ENCODE measurements at places on chromosomes 3 and 15.

- DNase-seq = peak; percentile 28
These were observed 13.6 kb downstream of the TMOD3 start for GRCh38 chr15:51842852-51843737.

DNA sequence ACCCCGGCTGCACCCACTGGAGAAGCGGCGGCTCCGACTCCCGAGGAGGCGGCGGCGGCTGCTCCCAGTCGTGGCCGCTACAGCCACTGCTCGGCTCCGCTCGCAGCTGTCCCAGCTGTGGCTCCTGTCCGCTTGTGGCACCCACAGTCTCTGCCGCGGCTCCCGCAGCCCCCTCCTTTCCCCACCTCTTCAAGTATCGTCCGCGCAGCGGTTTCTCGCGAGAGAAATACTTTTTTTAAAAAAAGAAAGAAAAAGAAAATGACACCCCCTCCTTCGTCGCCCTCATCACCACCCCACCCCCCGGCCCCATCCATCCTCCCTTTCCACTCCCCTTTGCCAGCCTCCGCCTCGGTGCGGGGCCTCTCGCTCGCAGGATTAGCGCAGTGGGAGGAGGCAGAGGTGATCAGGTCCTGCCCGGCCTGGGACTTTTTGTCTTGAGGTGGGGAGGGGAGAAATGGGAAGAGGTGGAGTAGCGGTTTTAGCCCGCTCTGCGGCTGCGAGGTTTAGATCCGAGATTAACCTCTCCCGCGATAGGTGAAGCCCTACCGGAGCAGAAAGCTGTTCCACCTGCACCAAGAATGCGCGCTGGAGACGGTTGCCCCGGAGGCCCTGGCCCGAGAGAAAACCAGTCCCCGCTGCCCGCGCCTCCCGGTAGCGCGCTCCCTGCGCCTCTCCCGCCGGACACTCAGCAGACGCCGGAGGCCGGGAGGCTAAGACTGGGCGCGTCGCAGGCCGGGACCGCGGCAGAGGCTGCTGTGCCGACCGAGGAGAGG lies at the start of gene FBN1:
FBN1 (minus strand) TSS at position 152 of the 773 bp plus-strand sequence. CDS start 940 bp downstream, outside the sequence.
- DNase-seq = peak; percentile 94

DNA sequence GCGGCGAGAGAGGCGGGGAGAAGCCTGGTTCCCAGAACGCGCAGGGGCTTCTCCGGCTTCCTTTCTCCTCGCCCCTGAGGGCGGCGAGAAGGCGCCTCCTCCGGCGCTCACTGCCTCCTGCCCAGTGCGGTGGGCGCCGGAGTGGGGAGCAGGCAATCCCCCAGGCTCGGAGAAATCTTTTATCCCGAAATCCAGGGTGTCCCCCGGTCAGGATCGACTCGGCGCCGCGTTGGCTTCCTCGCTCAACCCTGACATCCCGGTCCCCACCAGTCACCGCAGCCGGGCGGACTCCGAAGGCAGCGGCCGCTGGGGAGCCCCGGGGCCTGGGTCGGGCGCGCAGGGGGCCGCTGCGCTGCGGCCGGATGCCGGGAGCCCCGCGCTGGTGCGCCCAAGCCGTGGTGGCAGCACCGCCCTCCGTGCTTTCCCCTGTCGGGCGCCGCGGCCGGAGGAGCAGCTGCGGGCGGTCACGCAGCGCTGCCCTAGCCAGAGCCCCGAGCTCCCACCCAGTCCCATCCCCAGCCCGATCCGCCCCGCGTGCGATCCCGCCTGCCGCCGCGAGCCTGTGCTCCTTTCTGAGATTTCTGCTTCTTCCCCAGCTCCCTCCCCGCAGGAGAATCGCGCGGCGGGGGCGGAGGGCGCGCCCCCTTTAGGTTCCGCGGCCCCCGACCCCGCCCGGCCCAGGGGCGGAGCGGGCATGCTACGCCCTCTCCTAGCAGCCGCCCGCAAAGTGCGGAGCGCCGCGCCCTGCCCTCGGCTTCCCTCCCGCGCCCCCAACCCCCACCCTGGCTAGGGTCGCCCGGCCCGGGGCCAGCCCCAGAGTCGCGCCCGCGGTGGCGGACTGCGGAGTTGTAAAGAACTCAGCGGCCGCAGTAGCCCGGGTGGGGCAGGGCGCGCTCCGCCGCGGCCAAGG lies 683 bp upstream of the CACNA2D3 start:
- no peak for DNase-seq

DNA sequence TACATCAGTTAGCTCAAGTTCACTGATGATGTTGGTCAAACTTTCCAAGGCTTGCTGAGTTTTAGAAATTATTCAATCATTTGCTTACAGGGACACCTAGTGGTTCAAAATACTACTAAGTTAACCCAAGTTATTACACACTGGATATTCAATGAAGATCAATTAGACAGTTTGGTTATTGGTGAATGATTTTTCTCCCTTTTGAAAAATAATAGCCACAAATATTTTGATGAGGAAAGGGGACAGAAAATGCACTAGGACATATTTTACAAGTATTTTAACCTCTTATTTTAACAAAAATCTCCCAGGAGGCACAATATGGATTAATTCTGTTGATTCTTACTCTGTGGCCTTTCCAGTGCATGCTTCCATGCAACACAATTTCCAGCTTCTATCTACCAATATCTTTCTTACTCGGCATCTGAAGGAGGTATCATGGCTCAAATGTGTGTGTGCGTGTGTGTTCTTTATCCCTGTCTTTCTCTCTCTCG lies 20.1 kb upstream of the GOLGA6L2 start:
- DNase-seq = peak; percentile 41

DNA sequence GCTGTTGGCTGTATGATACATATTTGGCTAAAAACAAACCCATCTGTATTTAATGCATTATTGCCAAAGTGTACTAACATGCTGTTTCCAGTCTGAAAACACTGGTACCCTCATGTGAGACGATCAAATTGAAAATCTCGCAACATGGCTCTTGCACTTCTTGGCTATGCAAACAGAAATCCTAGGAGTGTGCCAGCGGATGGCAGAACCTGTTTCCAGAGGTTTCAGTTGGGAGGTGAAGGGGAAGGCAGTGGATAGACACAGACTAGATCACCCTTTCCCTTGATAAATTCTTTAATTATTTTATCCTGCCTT lies 350.3 kb downstream of the TUSC7 start:
- DNase-seq = no peak

DNA sequence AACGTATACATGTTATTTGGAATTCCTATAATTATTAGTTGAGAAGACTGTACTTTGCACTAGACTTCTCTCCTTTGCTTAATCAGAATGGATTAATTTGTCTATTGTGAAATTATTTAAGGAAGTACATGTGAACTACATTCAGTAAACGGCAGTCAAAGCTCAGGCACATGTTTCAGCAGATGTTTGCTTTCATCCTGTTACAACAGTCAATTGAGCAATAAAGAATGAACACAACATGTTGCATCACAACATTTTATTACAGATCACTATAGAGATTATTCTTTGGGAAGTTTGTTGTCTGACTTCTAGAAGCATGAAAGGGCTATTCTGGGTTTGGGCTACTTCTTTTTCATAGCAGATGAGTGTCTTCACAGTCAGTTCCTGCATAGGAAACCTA lies 39.2 kb downstream of the RAB27A start:
- peak; percentile 97 for DNase-seq

DNA sequence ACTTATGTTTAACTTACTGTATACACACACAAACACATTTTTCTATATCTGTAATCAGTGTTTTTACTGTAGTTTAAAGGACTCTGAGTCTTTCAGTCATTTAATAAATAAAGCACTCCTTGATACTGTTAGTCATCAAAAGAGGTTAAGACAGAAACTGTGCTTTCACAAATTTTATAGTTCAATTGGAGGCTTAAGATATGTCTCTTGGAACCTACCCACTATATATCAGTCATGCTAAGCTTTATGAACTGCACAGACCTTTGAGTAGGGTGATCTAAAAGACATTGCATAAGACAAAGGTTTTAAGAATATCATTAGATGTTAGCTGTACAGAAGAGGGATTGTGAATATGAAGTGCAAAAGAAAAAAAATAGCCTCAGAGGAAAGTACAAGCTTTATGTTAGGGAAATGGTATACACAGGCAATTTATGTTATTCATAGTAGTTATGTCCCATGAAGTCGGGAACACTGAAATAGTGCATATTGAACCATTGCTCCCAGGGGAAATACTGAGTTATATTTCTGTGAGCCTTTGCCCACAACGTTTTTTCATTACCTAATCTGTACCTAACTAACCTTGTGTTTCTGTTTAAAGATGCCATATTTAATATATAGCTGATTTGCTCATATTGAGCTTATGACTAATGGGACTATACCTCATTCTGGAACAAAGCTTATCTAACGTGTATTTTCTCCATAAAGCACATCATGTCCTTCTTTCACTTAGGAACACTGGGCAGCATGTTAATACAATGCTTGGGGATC lies 19.7 kb downstream of the CHMP2B start:
- no peak for DNase-seq

DNA sequence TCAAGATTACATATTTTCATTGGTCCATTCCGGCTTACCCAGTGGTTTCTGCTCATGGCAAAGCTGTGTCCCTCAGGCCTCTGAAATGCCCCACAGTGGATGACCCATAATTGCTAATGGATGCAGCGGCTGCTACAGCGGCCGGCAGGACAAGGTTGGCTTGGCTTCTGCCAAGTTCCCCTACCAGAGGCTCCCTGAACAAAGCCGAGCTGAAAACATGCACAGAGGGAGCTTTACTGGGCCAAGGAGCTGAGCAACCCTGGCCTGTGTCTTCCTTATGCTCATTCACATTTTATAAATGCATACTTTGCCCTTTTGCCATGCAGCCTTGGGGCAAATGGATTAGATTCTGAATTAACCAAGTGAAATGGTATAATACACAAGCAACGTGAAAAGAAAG lies 150.5 kb downstream of the NTRK3 start:
- no peak for DNase-seq

DNA sequence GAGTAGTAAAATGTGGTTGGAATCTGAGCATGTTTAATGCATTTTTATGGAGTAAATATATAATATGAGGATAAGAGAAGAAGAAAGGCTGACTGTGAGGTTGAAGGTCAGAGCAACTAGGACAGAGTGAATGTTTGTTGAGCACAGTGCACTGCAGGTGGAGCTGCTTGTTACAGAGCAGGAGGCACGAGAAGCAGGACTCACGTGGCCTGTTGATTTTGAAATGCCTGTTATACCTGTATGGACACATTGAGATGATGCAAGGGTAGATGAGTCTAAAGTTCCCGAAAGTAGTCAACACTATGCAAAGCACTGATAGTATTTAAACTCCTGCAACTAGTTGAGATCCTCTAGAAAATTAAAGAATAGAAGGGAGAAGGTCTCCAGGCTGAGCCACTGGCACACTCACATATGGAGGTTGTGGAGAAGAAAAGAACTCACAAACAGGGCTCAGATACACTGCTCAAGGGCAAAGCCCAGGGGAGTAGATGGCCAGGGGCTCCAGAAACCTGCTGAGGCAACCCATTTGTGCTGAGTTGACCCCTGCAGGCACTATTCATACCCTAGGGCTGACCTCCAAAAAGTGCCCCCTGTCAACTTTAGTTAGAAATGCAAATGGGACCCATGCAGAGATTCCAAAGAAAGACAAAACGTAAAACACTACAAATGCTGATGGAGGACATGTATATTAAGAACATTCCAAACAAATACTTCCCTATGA lies 541.5 kb downstream of the GABRG3 start:
- DNase-seq = no peak

DNA sequence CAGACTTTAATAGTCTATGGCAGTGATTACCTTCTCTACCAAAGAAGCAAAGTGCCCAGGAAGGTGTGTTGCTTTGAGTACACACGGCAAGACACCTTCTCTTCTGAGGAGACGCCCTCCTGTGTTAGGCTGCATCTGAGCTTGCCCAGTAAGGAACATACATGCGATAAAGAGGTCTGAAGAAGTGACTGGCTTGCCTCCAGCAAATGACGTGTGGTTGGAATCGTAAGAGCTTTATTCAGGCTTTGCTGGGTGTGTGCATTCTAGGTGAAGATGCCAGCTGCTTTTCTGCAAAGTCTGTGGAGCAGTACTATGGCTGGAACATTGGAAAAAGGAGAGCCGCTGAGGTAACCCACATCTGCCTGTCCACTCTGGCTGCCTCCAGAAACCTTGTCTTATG lies 22.4 kb downstream of the MAP6D1 start:
- DNase-seq = no peak

DNA sequence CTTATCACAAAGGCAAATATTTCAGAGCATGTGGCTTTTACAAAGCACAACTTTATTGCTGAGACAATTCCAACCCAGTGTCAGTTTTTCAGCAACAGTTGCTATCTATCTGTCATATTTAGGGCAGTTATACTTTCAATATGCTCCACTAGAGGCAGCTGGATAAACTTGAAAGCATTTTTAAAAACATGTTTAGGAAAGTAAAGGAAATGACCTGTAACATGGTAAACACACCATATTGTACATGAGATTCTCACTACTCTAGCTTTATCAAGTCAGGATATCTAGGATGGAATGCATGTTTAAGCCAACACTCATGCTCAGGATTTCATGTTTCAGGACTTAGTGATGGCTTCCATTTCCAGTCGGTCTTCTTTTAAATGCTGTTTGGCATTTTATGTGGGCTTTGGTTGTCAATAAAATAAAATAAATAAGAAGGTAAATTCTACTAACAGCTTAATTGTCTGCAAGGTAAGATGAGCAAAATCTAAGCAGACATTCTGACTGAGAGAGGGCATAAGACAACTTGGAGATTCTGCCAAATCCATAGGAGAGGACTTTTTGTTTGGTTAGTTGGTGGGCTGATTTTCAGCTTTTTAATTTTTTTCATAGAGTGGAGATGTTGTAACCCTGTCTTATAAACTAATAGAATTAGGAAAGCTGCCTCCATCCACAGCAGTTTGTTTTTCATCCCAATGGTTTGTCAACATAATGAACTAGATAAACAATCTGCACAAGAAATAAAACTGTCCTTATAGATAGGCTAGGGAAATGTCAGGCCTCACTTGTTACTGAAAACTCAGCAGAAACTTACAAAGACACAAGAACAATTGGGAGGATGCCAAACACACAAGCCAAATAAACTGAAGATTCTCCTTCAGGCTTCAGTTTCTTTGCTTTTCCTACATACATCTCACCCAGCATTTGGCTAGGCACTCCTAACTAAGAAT lies 63.4 kb upstream of the CPB1 start:
- DNase-seq = no peak

DNA sequence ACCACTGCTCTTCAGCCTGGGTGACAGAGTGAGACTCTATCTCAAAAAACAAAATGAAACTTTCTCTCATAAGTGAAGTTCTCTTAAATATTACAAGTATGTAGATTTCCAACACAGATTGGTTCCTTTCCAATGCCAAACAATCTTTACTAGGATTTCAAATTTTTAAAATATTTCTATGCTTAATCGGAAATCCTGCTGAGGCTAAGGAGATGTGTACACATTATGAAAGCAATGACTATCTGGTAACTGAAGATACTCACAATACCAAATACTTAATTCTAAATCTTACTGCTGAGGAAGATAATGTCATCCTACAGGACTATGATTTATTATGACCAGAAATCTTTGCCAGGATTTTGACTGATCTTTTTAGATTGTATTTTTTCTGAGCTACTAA lies 255.6 kb upstream of the ZNF717 start:
- peak; percentile 52 for DNase-seq
